ENCODE measurements at places on chromosomes 7 and 10.

GRCh38 chr10:91528080-91528479 lies 104.8 kb downstream of the PPP1R3C start:
- no peak for DNase-seq

GRCh38 chr10:36185097-36185496 lies 543.0 kb upstream of the FZD8 start:
- no peak for DNase-seq

- DNase-seq: no peak
Observed at GRCh38 chr10:43374194-43374593, 2.8 kb downstream of the FXYD4 start.

GRCh38 chr7:157550300-157551275 lies 213.8 kb downstream of the DNAJB6 start:
- no peak for DNase-seq

- DNase-seq: no peak
Observed at GRCh38 chr7:128928882-128929788, 8.6 kb upstream of the IRF5 start.

DNA sequence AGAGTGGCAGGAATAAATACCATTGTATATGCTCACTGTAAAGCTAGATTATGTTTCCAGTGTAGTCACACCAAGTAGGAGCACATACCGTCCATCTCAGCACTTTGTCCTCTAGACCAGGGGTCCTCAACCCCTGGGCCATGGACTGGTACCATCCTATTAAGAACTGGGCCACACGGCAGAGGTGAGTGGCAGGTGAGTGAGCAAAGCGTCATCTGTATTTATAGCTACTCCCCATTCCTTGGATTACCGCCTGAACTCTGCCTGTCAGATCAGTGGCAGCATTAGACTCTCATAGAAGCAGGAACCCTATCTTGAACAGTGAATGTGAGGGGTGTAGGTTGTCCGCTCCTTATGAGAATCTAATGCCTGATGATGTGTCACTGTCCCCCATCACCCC lies 735.3 kb downstream of the MAGI2 start:
- DNase-seq: no peak

DNA sequence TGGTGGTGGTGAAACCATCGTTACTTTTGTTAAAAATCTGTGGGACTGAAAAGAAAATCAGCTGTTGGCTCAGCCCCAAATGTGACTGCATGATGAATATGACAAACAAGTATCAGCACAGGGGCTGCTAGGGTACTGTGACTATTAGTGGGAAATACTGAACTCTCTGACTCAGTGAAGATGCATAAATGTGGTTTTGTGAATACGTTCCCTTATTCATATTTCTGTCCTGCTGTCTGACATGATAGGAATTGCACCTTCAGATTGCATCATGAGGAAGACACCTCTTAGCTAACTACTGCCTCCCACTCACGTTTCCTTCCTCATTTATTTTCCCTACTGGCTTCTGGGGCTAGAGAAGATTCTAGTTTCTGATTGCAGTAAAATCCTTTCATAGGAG lies 1.4 kb downstream of the CLEC5A start:
- DNase-seq: peak; percentile 5

DNA sequence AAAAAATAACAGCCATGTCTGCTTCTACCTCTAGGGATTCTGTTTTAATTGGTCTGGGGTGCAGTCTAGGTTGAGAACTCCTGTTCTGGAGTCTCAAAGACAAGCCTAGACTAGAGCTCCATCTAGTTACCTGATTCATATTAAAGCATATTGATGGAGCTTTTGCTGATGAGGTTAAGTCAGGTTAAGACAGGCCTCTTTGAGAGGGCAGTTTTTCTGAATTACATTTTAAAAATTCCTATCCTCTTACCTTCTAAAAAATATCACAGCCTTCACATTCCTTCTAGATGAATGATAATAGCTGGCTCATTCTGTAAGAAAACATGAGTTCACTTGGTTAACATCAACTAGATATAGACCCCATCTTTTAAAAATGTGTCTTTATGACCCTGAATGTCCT lies 28.9 kb downstream of the MGAM start:
- DNase-seq: no peak

- no peak for DNase-seq
Observed at GRCh38 chr7:42960762-42961161, 28.6 kb downstream of the MRPL32 start.

DNA sequence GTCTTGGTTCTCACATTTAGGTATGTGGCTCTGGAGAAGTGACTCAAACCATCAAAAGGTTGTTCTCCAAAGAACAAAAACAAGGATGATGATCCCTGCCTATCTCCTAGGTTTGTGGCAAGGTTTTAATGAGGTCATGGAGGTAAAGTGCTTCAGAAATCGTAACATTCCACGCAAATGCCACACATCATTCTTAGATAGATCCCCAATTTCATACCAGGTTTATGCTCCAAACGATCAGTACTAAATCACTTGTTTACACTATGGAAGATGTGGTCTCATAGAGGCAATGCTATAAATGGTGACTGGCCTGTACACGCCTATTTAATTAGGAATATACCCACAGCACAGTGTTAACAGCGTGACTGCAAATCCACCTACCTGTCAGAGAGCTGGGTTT lies 66.6 kb downstream of the MINDY3 start:
- no peak for DNase-seq

GRCh38 chr10:113236998-113237397 lies 287.0 kb downstream of the TCF7L2 start:
- no peak for DNase-seq

- no peak for DNase-seq
Observed at GRCh38 chr7:15167912-15168311, 265.4 kb upstream of the DGKB start.

Measured in CD4-positive, alpha-beta T cell treated with Interleukin-1 beta for 1 hour (primary cell).